ENCODE measurements at places on chromosomes 2 and 18.

DNA sequence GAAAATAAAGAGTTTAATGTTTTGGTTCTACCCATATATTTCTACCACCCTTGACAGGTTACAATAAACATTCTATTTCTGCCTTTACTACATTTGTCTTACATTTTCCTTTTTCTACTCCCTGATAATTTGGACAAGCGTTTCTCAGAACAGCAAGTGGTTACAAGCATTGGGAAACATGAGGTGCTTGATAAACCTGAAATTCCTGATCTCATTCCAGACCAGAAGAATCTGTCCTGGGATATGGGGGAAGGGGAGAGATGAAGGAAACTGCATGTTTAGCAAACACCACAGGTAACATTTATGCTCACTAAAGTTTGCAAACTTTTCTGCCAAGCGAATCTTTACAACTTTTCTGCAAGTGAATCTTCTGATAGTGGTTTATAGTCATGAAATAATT is 28.3 kb upstream of the DSC1 start:
- no peak for DNase-seq

DNA sequence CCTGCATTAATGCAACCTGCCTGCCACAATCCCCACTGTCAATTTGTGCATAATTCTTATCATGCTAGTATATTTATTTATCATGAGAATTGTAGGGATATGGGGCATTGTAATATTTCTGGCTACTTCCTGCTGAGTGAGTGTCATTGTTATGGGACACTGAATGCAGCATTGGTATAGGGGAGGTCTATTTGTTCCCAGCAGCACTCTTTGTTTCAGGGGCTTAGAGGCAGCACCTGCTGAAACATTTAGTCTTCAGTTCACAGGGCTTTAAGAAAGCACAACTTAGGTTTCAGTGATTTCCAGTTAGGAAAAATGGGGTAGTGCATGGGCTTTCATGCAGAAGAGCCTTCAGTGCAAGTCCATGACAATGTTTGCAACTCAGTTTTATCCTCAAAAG is 23.6 kb downstream of the SULT1C3 start:
- no peak for DNase-seq

DNA sequence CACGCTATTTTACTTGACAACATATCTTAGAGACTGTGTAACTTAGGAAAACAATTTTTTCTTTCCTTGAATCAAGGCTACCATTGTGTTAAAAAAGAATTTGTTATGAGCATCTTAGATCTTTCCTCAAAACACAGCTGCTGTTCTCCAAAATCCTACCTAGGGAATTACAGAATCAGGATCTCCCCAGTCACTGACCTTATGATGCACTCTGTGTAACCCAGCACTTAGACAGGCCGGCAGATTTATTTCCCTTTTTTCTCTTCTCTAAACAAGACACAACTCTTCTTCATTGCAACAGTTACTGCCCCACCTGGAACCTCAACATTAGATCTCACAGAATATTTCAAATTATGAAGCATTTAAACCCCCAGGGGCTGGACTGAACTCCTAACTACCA is 13.5 kb upstream of the C2orf15 start:
- no peak for DNase-seq

DNA sequence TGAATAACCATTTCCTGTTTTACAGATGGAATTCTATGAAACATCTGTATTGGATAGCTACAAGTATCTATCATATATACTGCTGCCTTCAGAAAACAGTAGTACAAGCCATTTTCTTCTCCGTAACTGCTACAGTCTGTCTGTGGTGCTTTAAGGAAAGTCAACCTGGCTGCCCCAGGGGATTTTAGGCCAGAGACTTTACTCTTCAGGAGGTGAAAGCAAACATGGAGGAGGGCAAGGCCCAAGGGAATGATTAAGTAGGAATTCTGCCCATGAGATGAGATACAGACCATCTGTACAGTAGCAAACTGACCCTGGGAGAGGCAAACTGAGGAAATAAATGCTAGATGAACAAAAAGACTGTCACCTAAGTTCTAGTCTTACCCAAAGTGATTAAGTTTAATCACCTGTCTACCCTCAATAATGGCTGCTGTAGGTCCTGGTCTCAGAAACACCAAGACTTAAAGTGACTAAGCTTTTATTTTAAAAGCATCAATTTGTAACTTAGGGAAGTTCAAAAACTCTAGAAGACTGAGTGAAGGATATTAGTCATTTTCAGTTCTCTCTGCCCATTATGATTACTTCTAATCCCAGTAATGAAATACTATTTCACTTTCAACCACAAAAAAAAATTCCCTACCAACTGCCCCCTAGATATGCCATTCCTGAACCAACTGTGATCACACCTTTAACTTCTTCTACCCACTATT is 14.8 kb downstream of the MBD2 start:
- no peak for DNase-seq

GRCh38 chr18:45571714-45572113 is 43.6 kb upstream of the SLC14A2 start:
- no peak for DNase-seq

- no peak for DNase-seq
Observed at GRCh38 chr18:34380326-34380725, 155.6 kb upstream of the NOL4 start.
